Glutamatergic neuron (in vitro differentiated cells): ENCODE measurements at places on chromosomes 12 and 14. TPM values are rescaled to one million over a fixed set of nuclear protein-coding genes. Genes with fewer than 3 reads are reported as not detected.

Gene SIRT4
- total RNA-seq = 3.8 TPM

Gene RNASE9
- total RNA-seq = not detected

Gene TMEM30B
- total RNA-seq = not detected

Gene ARMH4
- 57.1 TPM for total RNA-seq

Gene PMCH
- not detected for total RNA-seq

- H3K36me3 ChIP-seq = no peaks in the 10 kb centered on the region
- DNase-seq = no peak
- H3K4me3 ChIP-seq = no peak overlapping the region
- H3K4me1 ChIP-seq = peaks cover 4% of the 10 kb centered on the region
- peaks cover 2% of the 10 kb centered on the region for H3K27me3 ChIP-seq
- H3K27ac ChIP-seq = no peak overlapping the region
These were observed 50.9 kb downstream of the IGF1 start for GRCh38 chr12:102429211-102430154.

DNA sequence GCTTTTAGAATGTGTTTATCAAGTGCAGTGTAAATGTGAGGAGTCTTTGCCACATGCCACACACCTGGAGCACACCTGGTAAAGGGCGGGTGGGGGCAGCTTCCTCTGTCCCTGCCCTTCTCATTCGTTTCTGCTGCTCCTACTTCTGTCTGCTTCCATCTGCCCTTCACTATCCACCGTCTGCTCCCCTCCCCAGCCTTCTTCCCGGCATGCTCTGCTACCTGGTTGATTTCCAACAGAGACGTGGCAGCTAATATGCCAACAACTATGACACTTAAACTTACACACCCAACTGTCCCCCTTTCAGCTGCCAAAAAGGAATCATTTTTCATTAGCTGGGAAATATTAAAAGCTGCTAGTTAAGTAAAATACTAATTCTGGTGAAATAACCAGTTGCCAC lies 9.1 kb upstream of the CARMIL3 start:
- H3K36me3 ChIP-seq = no peaks in the 10 kb centered on the region
- DNase-seq = no peak
- H3K4me1 ChIP-seq = peaks cover 4% of the 10 kb centered on the region
- peak overlapping the region; percentile 67 for H3K4me3 ChIP-seq
- peaks cover 5% of the 10 kb centered on the region for H3K27me3 ChIP-seq
- peak overlapping the region; percentile 16 for H3K27ac ChIP-seq

- peaks cover 7% of the 10 kb centered on the region for H3K36me3 ChIP-seq
- H3K4me1 ChIP-seq = no peaks in the 10 kb centered on the region
- no peak overlapping the region for H3K4me3 ChIP-seq
- H3K27ac ChIP-seq = no peak overlapping the region
- H3K27me3 ChIP-seq = peaks cover 5% of the 10 kb centered on the region
These were observed 183.1 kb downstream of the TMEM121 start for GRCh38 chr14:105709281-105710118.

- peak overlapping the region; percentile 25 for H3K4me3 ChIP-seq
- peaks cover 18% of the 10 kb centered on the region for H3K36me3 ChIP-seq
- peaks cover 4% of the 10 kb centered on the region for H3K4me1 ChIP-seq
- DNase-seq = no peak
These were observed 113.8 kb downstream of the PIK3C2G start for GRCh38 chr12:18375131-18375530.

GRCh38 chr14:87255058-87255457 lies 737.9 kb downstream of the GALC start:
- DNase-seq = no peak
- no peaks in the 10 kb centered on the region for H3K27me3 ChIP-seq
- no peak overlapping the region for H3K4me3 ChIP-seq
- no peaks in the 10 kb centered on the region for H3K4me1 ChIP-seq
- no peak overlapping the region for H3K27ac ChIP-seq
- no peaks in the 10 kb centered on the region for H3K36me3 ChIP-seq

DNA sequence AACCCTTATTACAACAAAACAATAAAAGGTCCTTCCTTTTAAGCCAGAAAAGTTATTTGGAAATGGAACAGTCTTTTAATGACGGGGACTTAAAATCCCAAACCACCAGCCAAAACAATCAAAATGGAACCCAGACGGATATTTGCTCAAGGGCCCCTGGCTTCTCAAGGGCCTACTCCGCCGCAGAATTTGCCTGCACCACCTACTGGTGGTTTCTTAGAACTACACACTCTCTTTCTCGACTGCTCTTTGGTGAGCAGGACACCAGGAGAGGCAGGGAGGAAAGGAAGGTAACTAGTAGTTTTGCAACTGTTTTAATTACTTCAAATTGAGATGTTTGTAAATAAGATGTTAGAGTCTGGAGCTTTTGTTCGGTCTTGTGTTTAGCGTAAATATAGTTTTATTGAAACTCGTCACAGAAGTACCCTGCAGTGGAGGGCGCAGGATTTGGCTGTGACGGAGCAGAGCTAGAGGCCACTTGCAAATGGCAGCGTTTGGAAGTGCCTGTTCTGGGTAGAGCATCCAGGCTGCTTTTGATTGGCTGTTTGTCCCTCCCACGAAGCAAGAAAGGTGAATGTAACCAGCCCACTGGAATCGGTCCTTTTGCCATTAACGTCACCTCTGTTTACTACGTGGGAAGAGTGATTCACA lies 238.5 kb downstream of the CACNA1C start:
- no peak for DNase-seq
- H3K27ac ChIP-seq = no peak overlapping the region
- peaks cover 49% of the 10 kb centered on the region for H3K4me1 ChIP-seq
- no peak overlapping the region for H3K4me3 ChIP-seq

DNA sequence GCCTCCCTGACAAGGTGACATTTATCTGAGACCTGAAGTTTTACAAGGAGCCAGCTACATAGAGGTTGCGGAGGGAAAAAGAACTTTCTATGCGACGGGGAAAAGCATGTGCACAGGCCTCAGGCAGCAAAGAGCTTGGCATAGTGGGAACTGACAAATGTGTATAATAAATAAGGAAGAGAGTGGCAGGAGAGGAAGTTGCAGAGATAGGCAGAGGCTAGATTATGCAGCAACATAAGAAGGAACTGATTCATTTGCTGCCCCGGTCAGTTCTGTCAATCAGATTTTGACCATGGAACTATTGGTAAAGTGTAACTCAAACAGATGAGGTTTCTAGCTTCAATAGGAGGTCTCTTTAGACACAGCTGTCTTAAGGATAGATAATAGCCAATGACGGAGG lies 33.7 kb upstream of the RIC8B start:
- no peaks in the 10 kb centered on the region for H3K4me1 ChIP-seq
- H3K27ac ChIP-seq = no peak overlapping the region
- H3K36me3 ChIP-seq = no peaks in the 10 kb centered on the region
- H3K4me3 ChIP-seq = no peak overlapping the region

GRCh38 chr14:64210216-64210615 lies 84.0 kb downstream of the ESR2 start:
- DNase-seq = no peak
- H3K27ac ChIP-seq = no peak overlapping the region
- H3K4me3 ChIP-seq = no peak overlapping the region
- peaks cover 7% of the 10 kb centered on the region for H3K36me3 ChIP-seq
- peaks cover 3% of the 10 kb centered on the region for H3K27me3 ChIP-seq
